KG1 (cell line): ENCODE measurements at places on chromosomes 11 and 22.

DNA sequence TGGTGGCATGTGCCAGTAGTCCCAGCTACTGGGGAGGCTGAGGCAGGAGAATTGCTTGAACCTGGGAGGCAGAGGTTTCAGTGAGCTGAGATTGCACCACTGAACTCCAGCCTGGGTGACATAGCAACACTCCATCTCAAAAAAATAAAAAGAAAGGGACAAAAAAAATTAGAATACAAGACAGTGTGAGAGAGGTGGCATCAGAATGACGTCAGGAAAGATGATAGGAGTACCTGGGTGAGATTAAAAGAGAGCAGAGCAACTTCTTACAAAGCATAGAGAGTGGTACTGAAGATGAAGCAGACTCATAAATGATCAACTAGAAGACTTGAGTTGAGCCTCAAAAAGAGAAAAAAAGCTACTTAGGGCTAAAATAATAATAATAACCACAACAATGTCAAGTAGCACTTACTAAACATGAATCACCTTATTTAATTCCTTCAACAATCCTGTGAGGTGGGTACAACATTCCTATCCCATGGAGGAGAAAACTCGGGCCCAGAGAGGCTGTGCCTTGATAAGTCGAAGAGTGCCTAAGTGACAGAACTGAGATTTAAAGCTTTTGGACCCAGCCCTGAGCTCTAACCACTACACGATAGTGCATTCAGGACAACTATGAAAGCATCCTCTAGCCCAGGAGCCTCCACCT, 5.2 kb upstream of the SLN start:
- no peak for DNase-seq

- DNase-seq: no peak
These were observed 86.8 kb downstream of the SLC1A2 start for GRCh38 chr11:35332524-35332923.

DNA sequence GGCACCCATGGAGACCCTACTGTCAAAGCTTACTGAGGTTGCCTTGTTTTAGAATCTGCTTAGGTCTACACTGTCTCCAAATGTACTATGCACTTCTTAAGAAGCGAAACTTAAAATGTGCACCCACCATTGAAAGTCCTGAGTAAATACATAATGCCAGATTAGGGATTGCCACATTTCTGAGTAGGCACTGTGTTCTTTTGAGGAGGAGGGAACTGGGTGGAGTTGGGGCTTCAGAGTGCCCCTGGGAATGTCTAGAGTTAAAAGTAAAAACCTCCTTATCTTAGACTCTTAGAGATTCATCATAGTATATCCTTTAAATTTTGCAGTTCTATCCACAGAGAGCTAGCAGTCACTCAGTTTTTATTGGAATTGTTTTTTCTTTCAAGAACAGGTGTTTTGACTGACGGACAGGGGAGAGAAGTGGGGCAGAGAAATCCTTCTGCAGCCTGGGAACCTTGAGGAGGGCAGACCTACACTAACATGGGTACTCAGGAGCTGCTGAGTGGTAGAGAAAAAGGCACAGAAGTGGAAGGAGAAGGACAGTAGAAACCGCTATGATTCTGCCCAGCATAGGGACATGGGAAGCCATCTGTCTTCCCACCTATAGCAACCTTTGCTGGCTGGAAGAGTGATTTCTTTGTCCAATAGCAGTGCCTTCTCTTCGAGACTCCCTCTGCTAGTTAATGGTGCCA, 33.4 kb upstream of the MICAL2 start:
- no peak for DNase-seq

GRCh38 chr11:20161230-20161918, 1.1 kb upstream of the DBX1 start:
- DNase-seq: no peak

DNA sequence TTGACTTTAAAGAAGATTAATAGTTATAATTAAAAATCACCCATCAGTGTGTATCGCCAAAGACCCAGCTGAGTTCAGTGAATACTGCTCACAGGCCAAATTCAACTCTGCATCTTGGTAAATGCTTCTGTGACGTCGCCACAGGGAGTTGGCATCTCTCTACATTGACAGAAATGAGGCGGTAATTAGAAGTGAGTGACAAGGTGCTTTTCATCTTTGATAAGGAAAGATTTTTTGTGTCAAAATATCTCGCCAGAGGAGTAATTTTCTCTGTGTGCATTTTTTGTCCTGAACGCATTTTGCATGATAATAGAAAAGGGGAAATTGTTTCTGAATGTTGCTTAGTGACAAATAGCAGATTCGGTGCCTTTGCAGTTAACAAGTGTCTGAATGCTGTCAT, 345.8 kb downstream of the CNTN5 start:
- DNase-seq: no peak

DNA sequence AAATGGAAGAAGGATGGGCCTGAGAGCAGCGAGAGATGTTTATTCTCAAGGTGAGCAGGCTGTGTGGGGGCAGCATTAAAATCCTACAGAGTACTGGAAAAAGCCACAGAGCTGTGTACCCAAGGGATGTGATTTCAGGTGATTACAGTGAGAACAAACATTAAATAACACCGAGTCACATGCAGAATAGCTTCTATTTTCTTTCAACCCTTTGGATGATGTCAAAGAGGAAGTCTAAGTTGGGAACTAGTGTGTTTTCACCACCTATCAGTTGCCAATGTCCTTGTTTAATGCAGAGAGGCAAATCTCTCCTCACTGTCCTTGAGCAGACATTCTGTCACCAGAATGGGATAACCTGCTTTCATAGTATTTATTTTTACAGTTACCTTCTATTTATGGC, 379.6 kb upstream of the NARS2 start:
- no peak for DNase-seq

DNA sequence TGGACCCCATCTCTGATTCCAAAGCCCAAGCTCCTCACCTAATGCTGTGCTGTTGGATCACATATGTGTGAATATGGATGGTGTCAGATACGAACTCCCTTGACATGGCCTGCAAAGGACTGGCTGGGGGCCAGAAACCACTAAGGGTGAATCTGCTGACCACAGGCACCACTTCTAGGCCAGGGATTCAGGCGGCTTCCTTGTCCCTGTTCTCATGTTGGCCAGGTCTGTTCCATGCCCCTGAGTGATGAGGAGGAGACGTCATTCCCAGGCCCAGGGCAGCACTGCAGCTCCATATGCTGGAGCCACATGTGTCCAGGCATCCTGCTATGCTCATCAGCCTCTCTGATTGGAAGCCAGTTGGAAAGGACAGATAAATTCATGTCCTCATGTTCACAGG, 130.0 kb upstream of the BDNF start:
- no peak for DNase-seq

DNA sequence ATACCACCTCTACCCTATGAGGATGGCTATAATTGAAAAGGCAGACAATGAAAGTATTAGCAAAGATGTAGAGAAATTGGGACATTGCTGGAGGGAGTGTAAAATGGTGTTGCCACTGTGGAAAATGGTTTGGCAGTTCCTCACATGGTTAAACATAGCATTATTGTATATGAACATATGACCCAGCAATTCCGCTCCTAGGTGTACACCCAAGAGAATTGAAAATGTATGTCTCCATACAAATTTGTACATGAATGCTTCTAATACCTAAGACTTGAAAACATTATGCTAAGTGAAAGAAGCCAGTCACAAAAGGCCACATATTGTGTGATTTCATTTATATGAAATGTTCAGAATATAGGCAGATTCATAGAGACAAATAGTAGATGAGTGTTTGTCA, 10.0 kb downstream of the SLCO2B1 start:
- no peak for DNase-seq

DNA sequence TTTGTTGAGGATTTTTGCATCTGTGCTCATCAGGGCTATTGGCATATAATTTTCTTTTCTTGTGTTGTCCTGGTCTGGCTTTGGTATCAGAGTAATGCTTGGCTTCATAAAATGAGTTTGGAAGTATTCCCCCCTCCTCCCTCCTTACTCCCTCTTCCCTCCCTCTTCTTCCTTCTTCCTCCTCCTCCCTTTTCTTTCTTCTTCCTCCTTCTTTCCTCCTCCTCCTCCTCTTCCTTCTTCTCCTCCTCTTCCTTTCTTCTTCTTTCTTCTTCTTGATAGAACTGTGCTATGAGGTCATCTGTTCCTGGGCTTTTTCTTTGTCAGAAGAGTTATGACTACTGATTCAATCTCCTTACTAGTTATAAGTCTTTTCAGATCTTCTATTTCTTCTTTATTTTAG, 10.1 kb downstream of the BIRC2 start:
- DNase-seq: no peak

DNA sequence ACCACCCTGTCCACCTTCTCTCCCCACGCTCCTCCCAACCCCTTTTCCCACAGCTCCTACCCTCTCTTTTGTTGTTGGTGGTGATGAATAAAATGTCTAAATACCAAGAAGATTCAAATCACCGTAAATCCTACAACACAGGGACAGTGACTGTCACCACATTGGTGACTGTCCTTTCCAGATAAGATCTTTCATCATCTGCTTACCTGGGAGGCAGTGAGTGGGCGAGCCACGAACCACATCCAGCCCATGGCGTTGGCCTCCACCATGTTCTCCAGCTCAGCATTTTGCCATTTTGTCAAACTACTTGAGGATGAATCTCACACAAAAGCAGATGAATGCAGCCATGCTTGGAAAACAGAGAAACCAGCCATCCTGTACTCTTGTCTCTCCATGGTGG, 6.7 kb upstream of the CYTH4 start:
- no peak for DNase-seq

- DNase-seq: no peak
These were observed 58.6 kb downstream of the CABIN1 start for GRCh38 chr22:24069721-24070120.

GRCh38 chr11:69442807-69443137, 38.7 kb upstream of the LINC01488 start:
- no peak for DNase-seq

DNA sequence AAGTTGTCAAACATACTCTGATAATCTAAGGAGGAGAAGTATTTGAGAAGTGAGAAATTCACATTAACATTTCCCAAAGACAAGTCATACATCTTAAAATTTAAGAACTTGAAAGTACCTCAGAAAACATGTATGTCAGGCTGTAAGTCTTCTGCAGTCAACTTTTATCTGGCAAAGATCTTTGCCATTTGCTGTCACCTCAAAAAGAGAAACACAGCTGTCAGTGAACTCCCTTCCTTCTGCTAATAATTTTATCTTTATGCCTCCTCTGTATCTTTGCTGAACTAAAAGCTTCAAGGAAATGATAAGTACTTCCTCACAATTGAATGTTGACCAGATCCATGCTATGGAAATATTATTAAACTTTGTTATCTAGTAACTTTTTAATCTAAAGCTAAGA, 18.7 kb downstream of the TTC17 start:
- DNase-seq: no peak

DNA sequence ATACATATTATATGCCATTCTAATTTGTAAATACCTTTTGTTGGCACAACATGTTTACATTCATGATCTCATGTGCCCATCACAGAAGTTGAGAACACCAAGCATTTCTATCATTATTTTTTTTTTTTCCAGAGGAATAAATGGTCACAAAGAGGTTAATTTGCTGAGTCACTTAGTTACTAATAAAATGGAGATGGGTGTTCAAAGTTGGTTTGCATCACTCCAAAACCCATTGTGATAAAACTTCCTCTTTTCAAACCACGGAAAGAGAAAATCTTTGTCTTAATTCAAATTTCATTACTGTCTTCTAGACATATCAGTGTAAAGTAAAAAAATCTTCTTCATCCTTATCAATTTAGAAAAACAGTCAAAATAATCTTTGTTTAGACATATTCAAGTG, 636.8 kb upstream of the CCDC179 start:
- no peak for DNase-seq

GRCh38 chr11:116687458-116688201, 85.2 kb downstream of the BUD13 start:
- no peak for DNase-seq

DNA sequence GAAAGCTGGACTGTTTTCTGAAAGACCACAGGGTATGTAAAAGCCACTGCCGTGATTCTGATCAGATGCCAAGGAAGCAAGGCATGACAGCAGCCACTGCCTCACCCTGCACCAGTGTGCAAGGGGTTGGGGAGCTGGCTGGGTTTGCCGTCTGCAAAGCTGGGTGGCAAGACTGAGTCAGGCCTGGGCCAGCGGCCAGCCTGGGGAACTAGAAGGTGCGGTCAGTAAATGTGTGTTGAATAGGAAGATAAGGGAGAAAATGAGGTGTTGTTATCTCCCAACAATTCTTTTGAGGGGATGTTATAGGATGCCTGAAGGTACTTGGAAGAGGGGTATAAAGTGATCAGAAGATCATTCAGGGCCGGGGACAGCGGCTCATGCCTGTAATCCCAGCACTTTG, 8.0 kb downstream of the VSTM5 start:
- no peak for DNase-seq

DNA sequence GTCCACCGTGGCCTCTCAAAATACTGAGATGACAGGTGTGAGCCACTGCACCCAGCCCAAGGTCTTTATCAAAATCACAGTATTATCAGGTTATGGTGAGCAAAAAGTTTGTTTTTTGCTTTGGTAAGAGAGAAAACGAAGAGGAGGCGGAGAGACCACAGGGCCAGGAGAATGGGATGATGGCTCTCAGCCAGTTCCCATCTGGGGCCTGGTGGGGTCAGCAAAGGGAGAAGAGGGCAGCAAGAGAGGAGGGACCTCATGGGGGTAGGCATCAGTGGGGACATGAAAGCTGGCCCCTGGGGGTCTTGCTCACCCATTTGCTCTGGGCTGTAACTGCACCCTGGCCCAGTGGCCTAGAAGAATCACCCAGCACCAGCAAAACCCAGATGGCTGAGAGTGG, 190.2 kb downstream of the SHANK2 start:
- DNase-seq: no peak
